Non-pigmented ciliary epithelial cell (primary cell): ENCODE measurements at places on chromosomes 4 and X.

DNA sequence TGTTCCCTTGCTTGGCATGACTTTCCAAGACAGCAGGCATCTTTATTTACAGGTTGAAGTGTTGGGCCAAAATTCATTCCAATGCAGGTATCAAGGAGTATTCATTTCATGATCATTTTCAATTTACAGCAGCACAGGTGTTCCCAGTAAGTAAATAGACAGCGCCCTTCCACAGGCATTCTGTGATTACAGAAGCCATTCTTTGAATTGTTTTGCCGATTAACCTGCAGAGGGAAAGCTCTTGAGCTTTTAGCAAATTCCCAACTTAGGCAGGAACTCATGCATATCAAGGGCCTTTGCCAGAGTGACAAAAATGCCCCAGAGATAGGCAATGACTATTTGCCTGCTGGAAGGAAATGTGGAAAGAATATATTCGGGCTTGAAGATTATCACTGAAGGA, 6.8 kb downstream of the TXK start:
- no peak for DNase-seq

DNA sequence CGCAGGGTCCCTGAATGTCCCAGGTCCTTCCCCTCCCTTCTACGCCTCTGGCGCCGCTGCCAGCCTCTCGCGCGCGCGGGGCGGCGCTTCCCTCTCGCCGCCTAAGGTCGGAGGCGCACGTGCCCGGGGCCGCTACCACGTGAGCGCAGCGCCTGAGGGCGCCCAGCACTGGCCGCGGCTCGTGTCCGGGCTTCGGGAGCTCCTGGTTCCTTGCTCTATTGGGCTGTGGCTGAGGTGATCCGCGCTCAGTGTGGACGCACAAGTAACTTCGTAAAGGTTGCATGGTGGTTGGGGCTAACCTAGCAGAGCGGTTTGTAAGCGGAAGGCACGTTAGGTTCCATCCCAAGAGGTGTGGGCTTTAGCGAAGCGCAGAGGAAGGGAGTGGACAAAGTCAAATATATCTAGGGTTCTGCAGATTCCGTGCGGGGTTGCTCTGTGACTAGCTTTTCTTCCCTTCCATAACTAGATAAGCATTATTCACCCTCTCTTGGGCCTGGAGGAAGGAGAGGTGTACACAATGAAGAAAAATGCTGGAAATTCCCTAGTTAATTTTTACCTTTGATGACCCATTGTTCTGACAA, 1.8 kb downstream of the TLL1 start:
- DNase-seq, result no peak

GRCh38 chr4:72171761-72172160, 140.0 kb downstream of the NPFFR2 start:
- no peak for DNase-seq

- no peak for DNase-seq
Measured at GRCh38 chr4:105594099-105595010, 41.9 kb downstream of the ARHGEF38 start.

DNA sequence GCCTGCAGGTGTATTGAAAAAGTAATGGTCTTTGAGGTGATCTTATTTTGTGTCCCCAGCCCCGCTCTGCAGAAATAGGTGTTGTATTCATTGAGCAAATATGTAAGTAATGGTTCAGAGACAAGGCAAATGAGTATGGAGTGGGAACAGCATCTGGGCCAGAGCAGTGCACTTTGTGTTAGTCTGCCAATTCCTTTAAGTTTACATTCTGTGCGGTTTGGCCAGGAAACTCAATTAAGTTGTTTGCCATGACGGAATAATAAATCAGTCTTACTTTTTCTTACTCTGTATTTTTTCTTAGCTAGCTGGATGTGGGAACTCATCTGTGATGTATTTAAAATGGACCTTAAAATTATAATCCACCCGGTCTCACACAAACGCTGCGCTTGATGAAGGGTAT, 12.6 kb downstream of the DCLK2 start:
- DNase-seq, result no peak

- no peak for DNase-seq
Measured at GRCh38 chr4:25090516-25090915, 59.8 kb upstream of the LGI2 start.

DNA sequence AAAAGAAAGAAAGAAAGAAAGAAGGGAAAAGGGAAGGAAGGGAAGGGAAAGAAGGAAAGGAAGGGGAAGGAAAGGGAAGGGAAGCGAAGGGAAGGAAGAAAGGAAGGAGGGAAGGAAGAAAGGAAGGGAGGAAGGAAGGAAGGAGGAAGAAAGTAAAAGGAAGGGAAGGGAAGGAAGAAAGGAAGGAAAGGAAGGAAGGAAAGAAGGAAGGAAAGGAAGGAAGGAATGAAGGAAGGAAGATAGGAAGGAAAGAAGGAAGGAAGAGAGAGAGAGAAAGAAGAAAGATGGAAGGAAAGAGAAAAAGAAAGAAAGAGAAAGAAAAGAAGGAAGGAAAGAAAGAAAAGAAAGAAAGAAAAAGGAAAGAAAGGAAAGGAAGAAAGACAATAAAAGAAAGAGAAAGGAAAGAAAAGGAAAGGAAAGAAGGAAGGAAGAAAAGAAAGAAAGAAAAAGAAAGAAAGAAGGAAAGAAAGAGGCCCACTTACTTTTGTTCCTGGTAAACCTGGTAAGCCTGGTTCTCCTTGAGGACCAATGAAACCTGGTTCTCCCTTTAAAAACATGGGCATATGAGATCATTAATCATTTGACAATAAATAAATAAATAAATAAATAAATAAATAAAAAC, 105.9 kb upstream of the ETNPPL start:
- DNase-seq, result no peak

- no peak for DNase-seq
Measured at GRCh38 chrX:56978172-56978571, 17.2 kb downstream of the SPIN3 start.

DNA sequence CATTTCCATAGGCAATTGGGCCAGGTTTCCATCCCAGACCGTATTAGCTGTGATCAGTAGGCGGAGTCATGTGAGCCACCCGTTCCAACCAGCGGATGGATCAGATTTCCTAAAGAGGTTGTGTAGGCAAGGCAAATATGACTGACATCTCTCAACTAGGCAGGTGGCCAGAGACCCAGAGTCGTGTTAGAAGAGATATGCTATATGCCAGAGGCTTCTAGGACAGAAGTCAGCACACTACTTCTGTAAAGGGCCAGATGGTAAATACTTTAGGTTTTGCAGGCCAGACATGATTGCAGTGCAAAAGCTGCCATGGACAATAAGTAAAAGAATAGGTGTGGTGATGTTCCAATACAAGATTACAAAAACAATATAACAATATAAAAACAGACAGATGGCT, 788.4 kb downstream of the RPA4 start:
- no peak for DNase-seq

GRCh38 chr4:139163806-139164206, 13.2 kb downstream of the ELF2 start:
- DNase-seq, result no peak

GRCh38 chrX:65508851-65509250, 25.7 kb downstream of the LAS1L start:
- DNase-seq, result no peak

GRCh38 chr4:140281828-140282552, 91.5 kb upstream of the SCOC start:
- no peak for DNase-seq

DNA sequence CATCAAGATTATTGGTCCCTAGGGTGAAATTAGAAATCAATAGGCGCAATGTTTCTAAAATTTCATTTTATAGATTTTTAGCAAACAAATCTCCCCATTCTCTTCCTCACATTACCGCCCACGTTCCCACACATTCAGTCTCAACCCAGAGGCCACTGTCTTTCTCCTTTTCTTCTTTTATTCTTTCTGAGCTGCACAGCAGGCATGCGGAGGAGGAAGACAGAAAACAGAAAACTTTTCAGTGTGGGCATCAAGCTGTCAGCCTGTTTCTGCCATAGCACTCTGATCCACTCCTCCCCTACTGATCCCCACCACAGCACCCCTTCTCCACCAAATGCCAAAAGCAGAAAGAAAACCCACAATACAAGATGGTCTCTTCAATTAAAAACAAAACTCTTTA, 94.8 kb upstream of the ADAMTS3 start:
- no peak for DNase-seq
